NCI-H748 treated with DMSO at 0.1 percent for 48 hours (cell line): ENCODE measurements at places on chromosomes 6 and 20.
A peak's percentile ranks its signal among the peaks of the same experiment; 100 is the strongest.

DNA sequence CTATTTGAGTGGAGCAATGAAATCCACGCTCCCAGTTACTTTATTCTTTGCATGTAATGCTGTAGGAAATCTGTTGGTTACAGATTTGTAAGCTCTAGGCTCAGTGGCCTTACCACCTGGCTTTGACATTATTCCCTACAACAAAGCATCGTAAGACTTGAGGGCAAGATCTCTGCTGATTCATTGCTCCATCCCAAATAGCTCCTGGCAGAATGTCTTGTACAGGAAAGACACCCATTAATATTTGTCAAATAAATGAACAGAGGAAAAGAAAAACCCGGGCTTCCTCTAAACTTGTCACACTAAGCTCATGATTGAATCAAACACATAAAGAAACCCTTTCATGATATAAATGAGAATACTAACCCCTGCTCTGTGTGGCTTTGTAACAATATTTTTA lies 357.5 kb upstream of the RNF217 start:
- no peak for DNase-seq

- no peak for DNase-seq
Observed at GRCh38 chr20:4617019-4617418, 104.7 kb upstream of the PRND start.

DNA sequence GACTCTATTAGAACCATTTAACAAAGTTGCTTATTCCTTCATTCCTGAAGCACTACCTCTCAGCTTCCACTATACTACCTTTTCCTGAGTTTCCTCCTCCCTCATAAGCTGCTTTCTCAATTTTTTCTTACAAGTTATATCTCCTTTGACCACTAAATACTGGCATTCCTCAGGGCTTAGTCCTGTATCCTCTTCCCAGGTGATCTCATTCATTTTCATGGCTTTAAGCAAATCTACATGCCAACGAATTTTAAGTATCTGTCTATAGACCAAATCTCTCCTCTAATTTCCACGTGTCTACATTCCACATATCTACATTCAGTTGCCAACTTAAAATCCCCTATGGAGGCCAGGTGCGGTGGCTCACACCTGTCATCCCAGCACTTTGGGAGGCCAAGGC lies 134.7 kb downstream of the BTBD9 start:
- no peak for DNase-seq

- DNase-seq: peak; percentile 99
Observed at GRCh38 chr6:8939615-8940014, 504.3 kb upstream of the SLC35B3 start.

DNA sequence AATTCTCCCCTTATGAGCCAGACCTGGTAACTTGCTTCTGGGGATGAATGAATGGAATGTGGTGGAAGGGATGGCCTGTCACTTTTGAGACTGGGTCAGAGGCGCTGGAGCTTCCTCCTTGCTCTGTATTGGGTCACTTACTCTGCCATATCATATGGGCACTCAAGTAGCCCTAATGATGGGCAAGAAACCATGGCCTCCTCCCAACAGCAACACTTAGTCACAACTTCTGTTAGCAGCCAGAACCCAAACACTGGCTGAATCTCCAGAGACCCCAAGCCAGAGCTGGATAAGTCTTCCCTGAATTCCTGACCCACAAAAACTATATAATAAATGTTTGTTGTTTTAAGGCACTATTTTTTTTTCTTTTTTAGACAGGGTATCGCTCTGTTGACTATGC lies 5.5 kb downstream of the E2F1 start:
- no peak for DNase-seq

DNA sequence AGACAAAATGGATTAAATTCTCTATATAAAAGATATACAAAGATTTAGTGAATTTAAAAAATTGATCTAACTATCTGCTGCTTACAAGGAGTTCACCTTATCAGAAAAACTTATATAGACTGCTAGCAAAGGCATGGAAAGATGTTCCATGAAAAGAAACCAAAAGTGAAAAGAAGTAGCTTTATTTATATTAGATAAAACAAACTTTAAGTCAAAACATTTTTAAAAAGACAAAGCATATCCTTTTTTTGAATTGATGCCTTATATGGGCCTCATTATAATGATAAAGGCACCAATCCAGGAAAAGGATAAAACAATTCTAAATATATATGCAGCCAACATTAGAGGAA lies 334.2 kb downstream of the MEI4 start:
- no peak for DNase-seq

DNA sequence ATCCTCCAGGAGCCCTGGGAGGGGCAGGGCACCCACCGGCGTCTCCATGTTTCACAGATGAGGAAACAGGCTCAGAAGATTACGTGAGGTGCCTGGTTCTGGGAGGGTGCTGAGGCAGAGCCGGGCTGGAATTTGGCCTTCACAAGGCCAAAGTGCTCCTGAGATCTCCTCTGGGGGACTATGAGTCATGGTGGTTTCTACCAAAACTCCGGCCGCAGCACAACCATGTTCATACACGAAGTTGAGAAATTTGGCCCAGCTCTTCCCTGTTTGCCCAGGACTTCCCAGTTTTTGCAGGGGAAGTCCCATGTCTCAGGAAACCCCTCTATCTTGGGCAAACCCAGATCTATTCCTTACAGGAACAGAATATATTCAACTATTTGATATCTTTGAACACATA lies 172.9 kb upstream of the CDYL start:
- DNase-seq: no peak

DNA sequence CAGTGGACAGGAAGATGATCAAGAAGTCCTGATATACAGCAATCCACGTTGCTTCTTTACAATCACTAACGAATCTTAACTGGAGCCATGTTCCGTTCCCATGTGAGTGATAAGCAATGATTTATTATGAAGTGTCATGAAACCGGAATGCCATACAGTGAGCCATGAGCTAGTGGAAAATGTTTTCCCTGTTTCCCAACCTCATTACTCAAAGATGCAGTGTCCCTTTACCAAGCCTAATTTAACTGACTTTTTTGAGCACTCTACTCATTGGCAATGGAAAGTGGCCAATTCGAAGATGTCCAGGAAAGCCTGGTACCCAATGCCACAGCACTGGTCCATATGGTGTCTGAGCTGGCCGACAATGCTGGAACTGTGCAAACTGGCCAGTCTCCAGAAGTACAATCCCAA lies 148.3 kb downstream of the ZNF217 start:
- DNase-seq: no peak

- no peak for DNase-seq
Observed at GRCh38 chr6:157060440-157060952, 262.8 kb downstream of the TMEM242 start.

DNA sequence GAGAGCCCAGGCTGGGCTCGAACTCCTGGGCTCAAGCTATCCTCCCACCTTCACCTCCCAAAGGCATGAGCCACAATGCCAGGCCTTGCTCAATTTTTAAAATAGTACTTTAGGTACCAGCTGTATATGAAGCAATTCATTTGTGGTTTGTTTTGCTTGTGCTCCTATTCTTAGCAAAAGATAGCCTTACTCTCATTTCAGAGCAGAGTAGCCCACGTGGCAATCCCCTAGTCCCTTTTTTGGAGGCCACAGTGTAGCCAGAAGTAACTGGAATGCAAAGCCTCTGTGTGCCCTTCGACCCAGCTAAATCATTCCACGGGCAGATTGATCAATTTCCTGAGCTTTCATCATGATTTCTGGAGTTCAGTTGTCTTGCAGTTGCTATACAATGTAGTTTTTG lies 372.2 kb downstream of the NRN1 start:
- no peak for DNase-seq

DNA sequence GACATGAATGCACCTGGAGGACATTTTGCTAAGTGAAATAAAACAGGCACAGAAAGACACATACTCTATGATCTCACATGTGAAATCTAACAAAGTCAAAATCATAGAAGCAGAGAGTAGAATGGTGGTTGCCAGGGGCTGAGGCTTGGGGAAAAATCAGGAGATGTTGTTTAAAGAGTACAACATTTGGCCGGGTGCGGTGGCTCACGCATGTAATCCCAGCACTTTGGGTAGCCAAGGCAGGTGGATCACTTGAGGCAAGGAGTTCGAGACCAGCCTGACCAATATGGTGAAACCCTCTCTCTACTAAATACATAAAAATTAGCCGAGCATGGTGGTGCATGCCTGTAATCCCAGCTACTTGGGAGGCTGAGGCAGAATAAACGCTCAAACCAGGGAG lies 26.0 kb upstream of the LOC128125822 start:
- DNase-seq: no peak
